ENCODE measurements at places on chromosomes 3 and 15.
A peak's percentile ranks its signal among the peaks of the same experiment; 100 is the strongest.

DNA sequence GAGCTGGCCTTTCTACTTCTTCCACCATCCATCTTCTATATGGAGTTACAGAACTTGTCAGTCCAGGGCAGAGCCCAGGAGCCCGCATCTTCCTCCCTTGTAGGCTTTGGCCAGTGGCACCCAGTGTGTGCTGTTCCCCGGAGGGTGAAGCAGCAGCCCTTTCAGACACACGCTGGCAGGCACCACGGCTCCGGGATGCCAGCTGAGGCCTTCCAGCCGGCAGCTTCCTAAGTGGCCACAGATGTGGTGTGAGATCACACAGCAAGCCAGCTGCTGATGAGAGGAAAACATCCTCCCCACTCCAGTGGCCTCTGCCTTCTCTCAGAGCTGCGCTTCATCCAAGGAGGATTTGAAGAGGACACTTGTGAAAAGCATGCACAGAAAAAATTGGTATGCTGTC, 24.1 kb downstream of the CRABP1 start:
- no peak for DNase-seq

GRCh38 chr3:102511639-102512038, 76.8 kb downstream of the ZPLD1 start:
- DNase-seq, result no peak

DNA sequence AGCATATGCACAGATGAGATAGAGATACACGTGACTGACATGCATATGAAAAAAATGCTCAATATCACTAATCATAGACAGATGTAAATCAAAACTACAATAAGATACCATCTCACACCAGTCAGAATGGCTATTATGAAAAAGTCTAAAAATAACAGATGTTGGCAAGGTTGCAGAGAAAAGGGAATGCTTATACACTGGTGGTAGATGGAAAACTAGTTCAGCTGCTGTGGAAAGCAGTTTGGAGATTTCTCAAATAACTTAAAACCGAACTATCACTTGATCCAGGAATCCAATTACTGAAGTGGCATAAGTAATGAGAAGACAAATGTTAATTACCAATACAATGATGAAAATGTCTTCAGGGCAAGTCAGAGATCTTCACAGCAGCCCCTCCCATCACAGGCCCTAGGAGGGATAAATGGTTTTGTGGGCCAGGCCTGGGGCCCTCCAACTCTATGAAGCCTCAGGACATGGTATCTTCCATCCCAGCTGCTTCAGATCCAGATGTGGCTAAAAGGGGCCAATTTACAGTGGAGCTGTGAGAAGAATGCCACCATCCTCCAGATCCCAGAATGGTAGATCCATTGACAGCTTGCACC, 71.4 kb upstream of the PLSCR4 start:
- DNase-seq, result no peak

GRCh38 chr3:57062101-57062631, 1.7 kb downstream of the SPATA12 start:
- no peak for DNase-seq

GRCh38 chr3:195255176-195255500, 15.8 kb downstream of the XXYLT1 start:
- DNase-seq, result no peak

GRCh38 chr3:123371859-123372685, 76.8 kb downstream of the ADCY5 start:
- no peak for DNase-seq

- no peak for DNase-seq
Observed at GRCh38 chr3:87288446-87288845, 12.1 kb upstream of the POU1F1 start.

DNA sequence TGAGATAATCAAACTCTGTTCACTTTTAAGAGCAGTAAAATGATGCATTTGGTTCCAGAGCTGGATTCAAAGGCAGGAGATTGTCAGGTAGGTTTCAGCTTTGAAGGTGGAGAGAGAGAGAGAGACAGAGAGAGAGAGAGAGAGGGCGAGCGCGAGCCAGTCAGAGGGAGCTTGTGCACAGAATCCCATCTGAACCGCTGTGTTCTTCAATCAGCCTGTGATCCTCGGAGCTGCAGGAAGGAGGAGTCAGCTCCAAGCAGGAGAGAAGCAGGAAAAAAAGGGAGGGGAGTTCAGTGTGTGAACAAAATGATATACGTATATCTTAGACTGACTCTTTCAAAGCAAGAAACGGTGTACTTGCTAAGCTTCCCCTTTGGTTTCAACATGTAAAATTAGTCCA, at the start of gene GPR149:
Gene GPR149, minus strand, starts transcription at position 177 of the 400 bp plus-strand sequence. CDS start 575 bp downstream, outside the sequence.
- no peak for DNase-seq

GRCh38 chr3:187630404-187630803, 39.8 kb downstream of the SST start:
- no peak for DNase-seq

DNA sequence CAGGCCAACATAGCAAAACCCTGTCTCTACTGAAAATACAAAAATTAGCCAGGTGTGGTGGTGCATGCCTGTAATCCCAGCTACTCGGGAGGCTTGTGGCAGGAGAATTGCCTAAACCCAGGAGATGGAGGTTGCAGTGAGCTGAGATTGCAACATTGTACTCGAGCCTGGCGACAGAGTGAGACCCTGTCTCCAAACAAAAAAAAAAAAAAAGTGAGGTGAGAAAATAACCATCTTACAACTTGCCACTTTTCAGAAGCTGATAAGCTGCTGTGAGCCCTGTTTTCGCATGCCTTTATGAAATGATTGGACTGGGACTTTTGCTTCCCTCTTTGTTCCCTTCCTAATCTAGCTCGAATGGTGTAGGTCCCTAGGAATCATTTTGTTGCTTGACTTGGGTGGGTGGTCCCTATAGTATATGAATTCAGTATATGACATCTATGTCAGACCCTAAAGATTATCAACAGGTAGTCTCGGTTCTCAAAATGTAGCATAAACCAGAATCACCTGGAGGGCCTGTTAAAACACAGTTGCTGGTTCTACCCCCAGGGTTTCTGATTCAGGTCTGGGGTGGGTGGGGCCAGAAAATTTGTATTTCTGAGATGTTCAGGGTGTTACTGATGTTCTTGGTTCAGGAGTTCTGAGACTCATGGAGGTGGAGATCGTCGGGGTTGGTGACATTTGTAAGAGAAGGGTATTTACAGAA, 107.9 kb downstream of the FNDC3B start:
- no peak for DNase-seq

GRCh38 chr3:157360044-157360443, 76.6 kb upstream of the PTX3 start:
- no peak for DNase-seq

DNA sequence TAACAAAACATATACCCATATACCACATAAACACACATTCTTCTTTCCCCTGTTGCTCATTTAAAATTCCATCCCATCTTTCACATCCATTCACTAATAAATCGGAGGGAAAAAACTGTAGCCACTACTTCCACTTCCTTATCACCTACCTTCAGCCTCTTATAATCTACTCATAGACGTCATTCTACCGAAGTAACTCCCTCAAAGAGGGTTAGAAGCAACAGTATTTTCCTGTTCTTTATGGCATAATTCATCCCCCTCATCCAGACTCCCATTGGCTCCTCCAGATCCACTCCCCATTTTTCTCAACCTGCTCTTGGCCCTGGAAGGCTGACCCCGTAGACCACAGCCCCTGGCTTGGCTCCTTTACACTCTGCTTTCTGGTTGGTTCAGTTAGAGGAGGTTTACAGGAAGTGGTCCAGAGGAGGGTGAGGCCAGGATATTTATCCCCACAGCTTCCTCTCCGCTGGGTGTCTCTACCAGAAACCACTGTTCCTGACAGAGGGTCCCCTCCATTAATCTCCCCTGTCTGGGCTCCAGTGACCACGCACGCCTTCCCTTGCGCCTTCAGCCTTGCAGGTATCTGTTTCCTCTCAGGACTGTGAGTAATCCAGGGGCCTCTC, 46.3 kb downstream of the FMN1 start:
- no peak for DNase-seq

DNA sequence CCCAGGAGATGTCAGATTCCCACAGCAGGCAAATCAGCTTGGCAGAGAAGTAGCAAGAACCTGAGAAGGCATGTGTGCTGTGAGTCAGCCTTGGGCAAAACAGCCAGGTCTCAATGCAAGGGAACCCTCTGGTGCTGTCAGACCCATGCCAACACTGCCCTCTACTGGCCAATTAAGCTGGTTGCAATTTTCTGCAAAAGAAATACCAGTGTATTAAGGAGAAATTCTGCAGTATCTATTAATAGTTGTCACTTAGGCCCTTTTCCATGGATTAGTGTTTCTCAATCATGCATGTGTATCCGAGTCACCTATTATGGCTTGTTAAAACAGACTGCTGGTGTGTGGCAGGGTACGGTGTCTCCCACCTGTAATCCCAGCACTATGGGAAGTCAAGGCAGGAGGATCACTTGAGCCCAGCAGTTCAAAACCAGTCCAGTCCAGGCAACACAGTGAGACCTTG, 26.2 kb downstream of the MAP4 start:
- peak; percentile 7 for DNase-seq

DNA sequence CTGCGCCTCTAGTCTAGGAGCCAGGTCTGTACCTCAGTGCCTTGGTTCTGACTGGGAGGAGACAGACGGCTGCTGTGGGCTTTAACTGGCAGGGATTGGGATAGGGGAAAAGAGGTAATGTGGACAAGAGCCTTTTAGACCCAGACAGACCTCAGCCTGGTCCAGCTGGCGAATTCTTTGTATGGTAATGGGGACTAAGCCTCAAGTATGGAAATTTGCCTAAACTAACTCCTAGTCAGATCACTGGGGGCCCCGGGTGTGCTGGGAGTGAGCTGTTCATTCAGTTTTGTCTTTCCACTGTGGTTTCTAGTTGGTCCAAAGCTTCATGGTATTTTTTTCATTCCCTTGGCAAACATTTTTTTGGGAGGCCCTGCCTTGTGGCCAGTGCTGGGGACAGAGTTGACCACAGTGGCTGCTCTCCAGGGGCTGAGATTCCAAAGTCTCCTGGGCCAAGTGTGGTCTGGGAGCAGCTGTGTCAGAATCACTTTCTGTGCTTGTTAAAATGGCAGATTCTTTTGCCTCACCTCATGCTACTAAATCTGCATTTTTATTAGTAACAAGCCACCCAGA, 261.4 kb upstream of the C2CD4B start:
- DNase-seq, result no peak

DNA sequence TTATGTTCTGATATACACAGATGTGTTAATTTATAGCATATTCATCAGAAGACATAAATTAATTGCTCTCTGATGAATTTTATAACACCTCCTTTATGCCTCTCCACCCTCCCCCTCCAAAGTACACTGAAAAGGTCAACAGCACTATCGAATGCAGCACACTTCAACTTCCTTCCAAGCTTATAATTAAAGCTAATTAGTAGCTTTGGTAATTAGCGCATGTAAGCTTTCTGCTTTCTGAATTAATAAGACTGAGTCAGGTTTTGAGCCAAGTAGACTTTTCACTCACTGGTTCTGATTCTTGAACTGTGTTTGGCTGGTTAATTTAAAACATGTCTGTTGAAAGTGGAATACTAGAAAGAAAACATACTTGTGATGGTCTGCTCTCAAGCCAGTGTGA, 760.8 kb upstream of the CFAP20DC start:
- no peak for DNase-seq

DNA sequence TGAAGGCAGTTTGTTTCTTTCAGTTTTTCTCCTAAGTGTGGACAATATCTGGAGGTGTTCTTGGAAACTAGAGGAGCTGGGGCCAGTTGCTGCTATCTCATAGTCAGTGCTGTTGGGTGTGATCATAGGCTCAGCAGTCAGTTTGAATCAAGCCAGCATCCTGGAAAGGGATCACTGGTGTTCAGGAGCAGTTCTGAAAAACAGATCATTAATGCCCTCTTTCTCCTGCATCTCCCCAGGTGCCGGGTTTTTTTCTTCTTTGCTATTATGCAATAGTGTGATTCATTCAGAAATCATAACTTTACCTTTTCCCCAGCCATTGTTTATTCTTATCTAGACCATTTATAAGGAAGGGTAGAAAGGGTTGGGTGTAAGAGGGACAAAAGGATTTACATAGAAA, 24.0 kb downstream of the LNP1 start:
- no peak for DNase-seq

DNA sequence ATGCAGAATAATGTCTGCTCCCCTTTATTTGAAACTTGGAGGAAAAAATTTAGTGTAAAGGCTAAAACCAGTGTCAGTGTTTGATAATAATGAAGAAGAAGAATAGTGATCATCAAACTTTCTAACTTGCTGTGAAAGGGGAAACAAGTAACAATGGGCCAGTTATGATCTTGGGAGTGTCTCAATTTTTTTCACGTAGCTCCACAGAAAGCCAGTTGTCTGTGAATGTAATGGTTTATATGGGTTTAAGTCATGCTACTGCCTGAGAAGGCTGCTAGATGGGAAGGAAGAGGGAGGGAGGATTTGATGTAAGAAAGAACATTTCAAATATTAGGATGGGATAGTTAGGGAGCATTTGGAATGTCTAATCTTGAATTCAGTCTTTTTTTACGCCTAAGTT, 21.1 kb upstream of the SSR3 start:
- no peak for DNase-seq

GRCh38 chr15:64695561-64695992, 79.8 kb downstream of the RBPMS2 start:
- no peak for DNase-seq

- no peak for DNase-seq
Observed at GRCh38 chr3:178500631-178501030, 35.6 kb upstream of the KCNMB2 start.

DNA sequence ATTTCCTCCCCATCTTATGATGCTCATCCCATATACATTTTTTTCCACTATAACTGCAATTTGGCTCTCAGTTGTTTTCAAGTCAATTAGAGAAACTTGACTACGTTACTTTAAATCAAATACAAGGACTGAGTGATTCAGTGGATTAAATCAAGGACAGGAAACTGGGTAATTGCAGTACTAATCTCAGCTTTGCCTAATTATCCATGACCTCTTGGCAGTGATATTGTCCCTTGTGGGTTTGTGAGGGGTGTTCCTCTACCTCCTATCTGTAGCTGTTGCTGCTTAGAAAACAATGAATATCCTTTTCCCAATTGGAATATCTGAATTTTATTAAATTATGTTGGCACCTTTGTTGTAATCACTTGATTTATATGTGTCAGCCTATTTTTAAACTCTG, 79.4 kb downstream of the ZPLD1 start:
- DNase-seq, result no peak

GRCh38 chr3:110518031-110518430, 553.6 kb upstream of the NECTIN3 start:
- no peak for DNase-seq

GRCh38 chr15:34679291-34679690, 75.5 kb downstream of the GJD2 start:
- no peak for DNase-seq

DNA sequence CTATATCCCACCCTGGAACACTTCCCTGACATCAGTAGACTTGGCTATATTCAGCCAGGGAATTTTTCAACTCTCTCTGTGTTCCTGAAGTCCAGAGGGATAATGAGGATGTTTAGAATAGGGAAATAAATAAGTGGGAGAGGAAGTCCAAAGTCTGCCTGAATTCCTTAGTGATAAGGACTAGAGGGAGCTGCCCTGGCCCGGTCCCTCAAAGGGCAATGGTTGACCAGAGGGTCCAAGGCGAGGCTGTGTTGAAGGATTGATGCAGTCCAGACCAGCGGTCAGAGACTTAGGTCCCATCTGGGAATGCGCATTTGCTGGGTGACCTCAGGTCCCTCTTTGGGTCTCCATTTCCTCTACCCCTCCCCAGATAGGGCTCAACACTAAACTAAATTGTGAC, 7.9 kb downstream of the VIPR1 start:
- DNase-seq, result no peak

Data from DMS153 (cell line).